ENCODE measurements at places on chromosomes 1 and 21.

- DNase-seq: no peak
Measured at GRCh38 chr1:155529109-155529508, 33.5 kb downstream of the ASH1L start.

GRCh38 chr1:64176659-64177058 is 26.8 kb upstream of the UBE2U start:
- DNase-seq: no peak

GRCh38 chr1:8097077-8097799 is 71.1 kb upstream of the ERRFI1 start:
- peak; percentile 76 for DNase-seq

GRCh38 chr1:83606416-83606955 is 392.4 kb downstream of the TTLL7 start:
- no peak for DNase-seq

- no peak for DNase-seq
Measured at GRCh38 chr1:200183637-200184036, 156.1 kb downstream of the NR5A2 start.

All from AG09309 (cell line).